Cardiac muscle cell (in vitro differentiated cells and primary cell): ENCODE measurements at places on chromosomes 13 and 19. TPM values are rescaled to one million over a fixed set of nuclear protein-coding genes. Genes with fewer than 3 reads are reported as not detected.

The ZNF230 gene
- 4.3 and 6.0 TPM in 2 replicates for total RNA-seq

The ANGPTL4 gene
- 2.5 and 3.2 TPM in 2 replicates for total RNA-seq

The SIGLEC9 gene
- not detected in 2 replicates for total RNA-seq

The HOMER3 gene
- 55.8 and 62.7 TPM in 2 replicates for total RNA-seq

The ATP1A3 gene
- 4.5 and 6.1 TPM in 2 replicates for total RNA-seq

The CNMD gene
- 0.15 TPM in 1 of 2 replicates, not detected in the other for total RNA-seq

The SMIM44 gene
- total RNA-seq = not detected in 2 replicates

The CLC gene
- total RNA-seq = not detected in 2 replicates

The LPAR2 gene
- 29.7 and 39.9 TPM in 2 replicates for total RNA-seq

The HRC gene
- total RNA-seq = 255 and 389 TPM in 2 replicates

The FAM83E gene
- 0.60 and 1.6 TPM in 2 replicates for total RNA-seq
